ENCODE measurements at places on chromosomes 4 and X.
A peak's percentile ranks its signal among the peaks of the same experiment; 100 is the strongest.

GRCh38 chr4:141541851-141542250 lies 94.5 kb upstream of the IL15 start:
- no peak for DNase-seq

DNA sequence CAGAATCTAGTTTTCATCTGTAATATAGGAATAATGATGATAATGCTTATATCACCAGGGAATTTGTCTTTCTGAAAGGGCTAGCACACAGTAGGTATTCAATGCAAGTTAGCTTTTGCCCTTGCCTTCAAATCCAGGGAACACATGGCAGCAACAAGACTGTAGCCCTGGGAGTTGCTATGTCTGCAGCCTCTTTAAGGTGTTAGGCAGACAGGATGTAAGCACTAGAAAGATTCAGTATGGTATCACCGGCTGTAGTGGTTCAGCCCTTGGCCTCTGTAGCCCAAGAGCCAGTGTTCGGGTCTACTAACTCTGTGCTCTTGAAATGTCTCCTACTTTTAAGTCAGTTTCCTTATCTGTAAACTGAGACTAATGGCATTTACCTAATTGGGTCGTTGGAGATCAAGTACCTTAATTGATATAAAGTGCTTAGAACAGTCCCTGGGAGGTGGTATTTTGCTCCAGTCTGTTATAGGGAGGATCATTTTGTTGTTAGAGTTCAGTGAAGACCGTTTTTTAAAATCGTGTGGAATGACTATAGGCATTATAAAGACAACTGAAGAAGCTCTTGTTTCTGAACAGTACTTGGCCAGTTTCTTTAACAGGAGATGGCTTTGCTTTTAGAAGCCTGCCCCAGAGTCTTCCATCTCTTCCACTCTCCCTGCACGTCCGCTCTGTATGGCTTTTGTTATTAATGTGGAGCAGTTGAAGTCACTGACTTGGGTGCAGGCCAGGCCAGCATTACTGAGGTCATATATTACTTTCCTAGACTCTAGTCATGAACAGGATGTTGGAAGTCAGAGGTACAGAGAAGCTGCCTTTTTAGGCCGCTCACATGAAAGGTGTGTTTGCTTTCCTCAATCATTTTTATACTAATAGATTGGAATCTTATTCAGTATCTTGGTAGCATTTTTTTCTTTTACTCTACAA lies 44.8 kb downstream of the GAB1 start:
- DNase-seq: peak; percentile 53

- DNase-seq: no peak
Measured at GRCh38 chrX:105477351-105477750, 256.9 kb upstream of the TEX13A start.

DNA sequence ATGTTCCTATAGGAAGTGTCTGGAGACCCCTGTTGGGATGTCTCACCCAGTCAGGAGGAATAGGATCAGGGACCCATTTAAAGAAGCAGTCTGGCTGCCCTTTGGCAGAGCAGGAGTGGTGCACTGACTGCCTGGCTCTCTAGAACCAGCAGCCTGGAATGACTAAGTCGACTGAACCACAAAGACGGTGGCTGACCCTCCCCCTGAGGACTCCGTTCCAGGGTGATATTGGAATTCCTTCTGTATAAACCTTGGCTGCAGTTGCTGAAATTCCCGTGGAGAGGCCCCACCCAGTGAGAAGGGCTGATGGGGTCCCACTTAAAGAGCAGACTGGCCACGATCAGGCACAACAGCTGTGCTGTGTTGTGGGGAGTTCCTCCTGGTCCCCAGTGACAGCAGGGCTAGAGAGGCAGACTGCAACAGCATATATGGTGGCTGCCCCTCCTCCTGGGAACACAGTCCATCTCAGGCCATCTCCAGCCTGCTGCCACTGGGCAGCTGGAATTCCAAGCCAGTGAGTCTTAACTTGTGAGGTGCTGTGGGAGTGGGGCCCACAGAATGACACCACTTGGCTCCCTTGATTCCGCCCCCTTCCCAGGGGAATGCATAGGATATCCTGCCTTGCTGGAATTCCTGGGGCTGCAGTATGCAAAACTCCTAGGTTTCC lies 41.8 kb upstream of the RLIM start:
- peak; percentile 61 for DNase-seq

DNA sequence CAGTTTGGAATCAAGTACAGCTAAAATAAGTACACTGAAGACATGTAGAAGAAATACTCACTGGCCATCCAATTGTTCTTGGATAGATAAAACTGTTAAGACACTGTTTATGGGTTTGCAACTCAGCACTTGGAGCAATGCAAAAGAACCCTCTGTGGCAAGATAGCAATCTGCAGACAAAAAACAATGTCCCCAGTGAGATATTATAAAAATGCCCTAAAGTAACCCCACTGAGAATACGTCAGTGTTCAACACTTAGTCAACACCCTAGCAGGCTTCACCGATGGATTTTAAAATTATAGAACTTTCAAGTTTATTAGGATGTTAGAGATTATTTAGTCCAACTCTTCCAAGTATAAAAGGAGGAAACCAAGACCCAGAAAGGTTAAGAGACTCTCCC lies 47.5 kb upstream of the NDP start:
- DNase-seq: no peak

DNA sequence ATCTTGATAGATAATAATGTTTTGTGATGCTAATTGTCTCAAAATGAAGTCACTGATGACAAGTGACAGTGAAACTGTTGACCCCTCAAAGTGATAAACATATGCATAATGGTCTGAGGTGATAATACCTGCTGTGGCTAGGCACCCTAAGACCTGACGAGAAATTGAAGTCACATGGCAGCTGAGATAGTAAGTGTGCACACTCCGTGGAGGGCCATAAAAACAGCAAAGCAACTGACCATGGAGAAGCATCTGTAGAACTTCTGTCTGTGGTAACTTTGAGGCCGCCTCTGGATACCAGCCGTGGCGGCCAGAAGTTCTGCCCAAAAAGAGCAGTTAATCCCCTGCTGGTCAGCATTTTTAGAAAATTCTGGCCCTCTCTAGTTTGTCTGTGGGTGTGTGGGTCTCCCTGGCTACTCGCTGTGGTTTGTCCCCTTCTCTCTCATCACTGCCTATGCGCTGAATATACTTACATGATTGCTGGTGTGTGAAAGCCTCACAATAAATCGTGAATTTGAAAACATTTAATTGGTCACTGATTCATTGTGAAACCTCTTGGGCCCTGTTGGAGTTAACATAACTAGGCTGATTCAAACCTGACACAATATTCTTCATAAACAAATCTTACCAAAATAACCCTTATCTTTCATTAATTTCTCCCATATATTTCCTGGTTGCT lies 50.6 kb downstream of the CCDC149 start:
- no peak for DNase-seq

DNA sequence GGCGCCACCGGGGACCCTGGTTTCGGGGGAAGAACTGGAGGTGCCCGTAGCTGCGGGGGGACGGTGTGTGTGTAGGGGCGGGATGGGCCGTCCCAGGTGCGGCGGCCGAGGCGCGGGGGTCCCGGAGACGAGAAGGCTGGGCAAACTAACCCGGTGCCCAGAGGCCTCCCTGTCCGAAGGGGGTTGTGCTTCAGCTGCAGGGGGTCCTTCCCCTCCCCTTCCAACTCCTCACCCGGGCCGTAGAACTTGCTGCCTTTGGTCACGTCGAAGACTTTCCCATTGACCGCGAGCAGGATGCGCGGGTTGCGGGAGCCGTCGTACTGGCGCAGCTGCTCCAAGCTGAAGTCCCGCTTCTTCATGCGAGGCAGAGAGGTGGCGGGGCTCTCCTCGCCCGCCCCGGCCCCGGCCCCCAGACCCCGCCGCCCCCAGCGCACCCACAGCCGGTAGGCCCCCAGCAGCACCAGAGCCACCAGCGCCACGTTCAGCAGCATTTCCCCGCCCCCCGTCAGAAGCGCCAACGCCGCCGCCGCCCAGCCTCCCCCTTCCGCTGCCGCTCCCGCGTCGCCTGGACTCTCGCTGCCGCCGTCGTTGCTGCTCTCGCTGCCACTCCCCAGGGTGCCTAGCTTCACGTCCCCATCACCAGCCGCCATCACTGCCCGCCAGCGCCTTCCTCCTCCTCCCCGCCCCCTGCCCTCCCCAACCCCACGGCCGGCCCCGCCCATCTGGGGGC lies at the start of gene PGRMC2:
Gene PGRMC2, minus strand, starts transcription at position 673 of the 730 bp plus-strand sequence. Its CDS starts 23 bp downstream, at position 650.
- DNase-seq: peak; percentile 15

GRCh38 chrX:49829016-49829415 lies at the start of gene PAGE4:
Gene PAGE4 (plus strand): TSS chrX:49829303. CDS start chrX:49830429, 1,126 bp downstream.
- DNase-seq: no peak

GRCh38 chrX:146451136-146451535 lies 358.4 kb upstream of the CXorf51B start:
- DNase-seq: no peak

- no peak for DNase-seq
Measured at GRCh38 chrX:66004928-66005829, 34.7 kb downstream of the VSIG4 start.

DNA sequence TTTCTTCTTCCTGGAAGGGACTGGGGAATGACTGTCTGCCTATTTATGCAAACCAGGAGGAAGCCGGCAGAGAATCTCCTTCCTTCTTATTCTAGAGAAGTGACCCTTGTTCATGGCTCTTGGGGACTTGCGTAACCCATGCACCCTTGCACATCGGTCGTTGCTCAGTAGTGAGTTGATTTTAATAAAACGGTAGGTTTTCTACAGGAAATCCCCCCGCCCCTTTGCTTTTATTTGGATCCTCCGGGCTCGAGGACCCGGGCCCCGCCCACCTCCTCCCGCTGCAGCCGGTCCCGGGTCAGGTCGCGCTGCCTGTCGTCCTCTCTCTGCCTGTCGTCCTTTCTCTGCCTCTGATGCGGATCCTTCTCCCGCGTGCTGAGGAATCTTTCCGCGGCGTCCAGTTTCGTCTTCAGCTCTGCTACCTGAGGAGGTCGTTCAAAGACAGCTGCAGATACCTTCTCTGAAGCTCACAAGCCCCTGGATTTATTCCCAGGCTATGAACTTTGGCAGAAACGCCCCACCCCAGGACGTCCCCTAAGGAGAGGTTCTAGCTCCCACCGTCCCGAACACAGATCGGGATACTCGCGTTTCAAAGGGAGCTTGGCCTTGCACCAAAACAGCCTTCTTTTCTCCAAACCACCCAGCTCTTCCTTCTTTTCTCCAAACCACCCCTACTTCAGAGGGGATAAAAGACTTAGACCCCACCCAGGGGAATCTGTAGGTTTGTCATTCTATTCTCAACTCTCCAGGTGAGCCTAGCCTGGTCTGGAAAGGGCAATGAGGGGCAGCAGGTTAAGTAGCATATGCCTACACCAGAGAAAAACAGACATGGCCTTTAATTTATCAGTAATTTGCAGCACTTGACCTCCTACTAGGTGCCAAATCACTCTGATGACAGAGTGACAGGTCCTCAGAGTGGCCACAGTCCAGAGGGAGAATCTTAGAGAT lies 7.0 kb downstream of the TNIP3 start:
- DNase-seq: peak; percentile 10

- DNase-seq: peak; percentile 18
Measured at GRCh38 chrX:47497271-47497888, 14.4 kb upstream of the ZNF41 start.

Measured in HTR-8/SVneo (cell line).